ENCODE measurements at places on chromosomes 4 and X. TPM values are rescaled to one million over a fixed set of nuclear protein-coding genes. Genes with fewer than 3 reads are reported as not detected.

The FAM47A gene
- total RNA-seq: not detected

The NPY5R gene
- 0.09 TPM for total RNA-seq

GRCh38 chr4:103289186-103289585 lies 91.0 kb upstream of the CENPE start:
- no peak for DNase-seq

GRCh38 chr4:48375651-48376304 lies 34.4 kb downstream of the SLAIN2 start:
- peak; percentile 6 for DNase-seq

- no peak for DNase-seq
Measured at GRCh38 chrX:2521092-2521926, 20.5 kb upstream of the DHRSX start.

Data from pancreas (tissue), 10 donors.